ENCODE measurements at places on chromosomes 2 and 18.

DNA sequence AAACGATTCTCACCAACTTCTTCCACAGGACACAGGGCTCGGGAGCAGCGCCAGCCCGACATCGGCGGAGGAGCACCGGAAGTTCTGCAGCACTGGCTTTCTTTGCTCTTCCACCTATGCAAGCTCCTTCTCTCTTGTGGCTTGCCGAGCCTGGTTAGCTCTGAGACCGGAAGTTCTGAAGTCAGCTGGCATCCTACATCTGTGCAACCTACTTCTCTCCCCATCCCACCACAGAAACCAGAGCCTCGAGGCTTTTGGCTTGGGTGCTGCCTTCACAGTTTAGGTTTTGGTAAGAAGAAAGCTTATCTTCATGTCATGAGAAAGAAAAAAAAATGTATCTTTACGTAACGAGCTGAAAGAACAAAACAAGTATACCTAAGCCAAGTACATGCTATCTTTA lies 111.7 kb downstream of the ANKRD44 start:
- peak; percentile 99 for DNase-seq

- peak; percentile 18 for DNase-seq
Measured at GRCh38 chr2:36469710-36470109, 114.1 kb downstream of the CRIM1 start.

DNA sequence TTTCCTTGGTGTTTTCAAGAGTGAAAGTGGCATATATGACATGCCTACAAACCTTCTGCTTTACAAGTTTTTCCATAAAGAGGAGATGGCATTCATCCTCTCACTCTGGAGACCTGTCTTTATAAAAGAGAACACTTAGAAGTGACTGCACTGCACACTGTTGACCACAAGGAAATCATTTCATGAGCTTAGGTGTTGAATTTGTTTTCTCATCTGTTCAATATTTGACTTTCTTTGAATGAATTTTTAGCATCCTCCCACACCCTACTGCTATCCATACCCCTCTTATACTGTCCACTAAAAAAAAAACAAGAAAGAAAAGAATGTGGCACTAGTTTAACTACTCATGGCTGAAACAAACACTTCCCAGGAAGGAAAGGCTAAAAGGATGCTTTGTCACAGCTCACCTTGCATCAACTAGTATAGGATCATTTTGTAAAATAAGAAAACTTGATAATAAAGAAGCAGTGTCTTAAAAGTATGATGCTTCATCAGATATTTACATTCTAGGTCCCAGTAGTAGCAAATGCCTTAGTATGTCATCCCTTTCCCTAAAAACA lies 83.0 kb downstream of the ACVR1 start:
- DNase-seq: no peak

DNA sequence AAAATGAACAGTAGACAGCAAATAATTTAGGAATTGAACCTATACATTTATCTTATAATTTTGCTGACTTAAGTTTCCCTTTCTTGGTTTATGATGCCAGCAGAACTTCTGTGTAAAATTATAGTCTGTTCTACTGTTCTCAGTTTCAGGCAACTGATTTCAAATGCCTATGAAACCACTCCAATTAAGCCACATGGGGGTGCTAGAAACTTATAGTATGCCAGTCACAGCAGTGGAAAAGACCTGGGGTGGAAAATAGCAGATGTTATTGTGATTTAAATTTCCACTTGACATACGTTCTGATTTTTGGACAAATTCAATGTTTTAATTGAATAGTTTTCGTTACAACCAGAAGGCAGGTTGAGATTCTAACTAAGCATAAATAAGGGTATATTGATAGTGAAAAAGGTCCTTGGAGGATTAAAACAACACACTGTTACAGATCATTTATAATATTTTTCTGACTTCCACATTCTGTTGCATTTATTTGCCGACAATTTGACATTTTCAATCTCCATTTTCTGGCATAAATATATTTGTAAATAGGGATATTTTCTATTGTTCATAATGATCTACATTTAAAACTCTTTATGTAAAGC lies 61.4 kb downstream of the CPS1 start:
- peak; percentile 53 for DNase-seq

- DNase-seq: no peak
Measured at GRCh38 chr2:108936076-108936864, 52.8 kb downstream of the EDAR start.

DNA sequence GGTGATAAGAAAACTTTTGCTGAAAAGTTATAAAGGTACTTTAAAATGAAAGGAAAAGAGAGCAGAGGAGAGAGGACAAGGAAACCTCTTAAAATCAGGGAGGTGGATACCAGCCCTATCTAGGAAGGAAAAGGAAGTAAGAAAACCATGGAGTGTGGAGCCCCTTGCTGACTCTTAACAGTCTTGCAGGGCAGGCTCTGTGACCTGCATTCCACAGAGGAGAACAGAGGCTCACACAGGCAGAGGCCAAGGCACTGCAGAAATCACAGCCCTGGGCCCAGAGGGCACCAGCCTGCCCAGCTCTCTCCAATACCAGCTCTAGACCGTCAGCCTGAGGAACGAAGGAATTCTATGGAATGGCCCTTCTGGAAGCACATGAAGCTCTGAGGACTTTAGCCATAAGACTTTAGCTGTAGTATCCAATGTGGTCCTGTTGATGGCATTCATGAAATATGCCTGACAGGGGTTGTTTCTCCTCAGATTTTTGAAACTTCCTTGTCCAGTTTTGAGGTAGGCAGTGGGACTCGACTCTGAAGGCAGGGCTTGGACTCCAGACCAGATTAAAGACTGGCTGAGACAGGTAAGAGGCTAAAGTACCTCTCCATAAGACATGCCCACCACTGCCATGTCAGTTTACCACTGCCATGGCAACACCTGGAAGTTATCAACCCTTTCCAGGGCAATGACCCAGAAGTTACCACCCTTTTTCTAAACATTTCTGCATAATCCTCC lies 216.3 kb downstream of the ANAPC1 start:
- peak; percentile 67 for DNase-seq

DNA sequence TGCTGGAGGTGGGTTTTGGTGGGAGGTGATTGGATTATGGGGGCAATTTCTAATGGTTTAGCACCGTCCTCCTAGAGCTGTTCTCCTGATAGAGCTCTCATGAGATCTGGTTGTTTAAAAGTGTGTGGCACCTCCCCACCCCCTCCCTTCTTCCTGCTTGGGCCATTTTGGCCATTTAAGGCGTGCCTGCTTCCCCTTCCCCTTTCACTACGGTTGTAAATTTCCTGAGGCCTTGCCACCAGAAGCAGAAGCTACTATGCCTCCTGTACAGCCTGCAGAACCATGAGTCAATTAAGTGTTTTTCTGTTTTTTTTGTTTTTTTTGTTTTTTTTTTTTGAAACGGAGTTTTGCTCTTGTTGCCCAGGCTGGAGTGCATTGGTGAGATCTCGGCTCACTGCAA lies 335.7 kb upstream of the HS6ST1 start:
- peak; percentile 94 for DNase-seq

GRCh38 chr2:158734442-158734841 lies 60.7 kb upstream of the DAPL1 start:
- DNase-seq: no peak

DNA sequence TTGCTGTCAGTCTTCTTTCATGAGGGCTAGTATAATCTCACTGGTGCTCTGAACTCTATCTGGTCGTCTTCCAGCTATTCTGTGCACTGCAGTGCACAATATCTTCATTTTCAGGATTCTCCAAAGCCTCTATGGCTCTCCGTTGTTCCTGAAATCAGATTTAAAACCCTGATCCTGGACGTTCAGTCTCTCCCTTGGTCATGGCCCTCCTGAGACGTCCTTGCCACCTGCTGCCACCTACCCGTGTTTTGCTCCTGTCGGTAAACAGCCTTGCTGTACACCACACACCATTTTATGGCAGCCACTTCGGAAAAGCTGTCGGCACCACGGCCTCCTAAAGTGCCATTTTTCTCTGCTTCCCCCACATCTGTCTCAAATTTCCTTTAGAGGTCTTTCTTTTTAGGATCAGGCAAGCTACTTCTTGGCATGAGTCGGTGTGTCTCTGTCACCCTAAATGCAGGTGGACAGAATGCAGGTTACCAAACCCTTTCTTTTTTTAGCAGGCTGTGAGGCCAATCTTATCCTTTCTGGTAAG lies 170.0 kb downstream of the HRH4 start:
- DNase-seq: no peak

GRCh38 chr18:45136381-45137086 lies 455.8 kb downstream of the SETBP1 start:
- DNase-seq: no peak

- no peak for DNase-seq
Measured at GRCh38 chr2:60296219-60296955, 257.1 kb downstream of the BCL11A start.

- peak; percentile 46 for DNase-seq
Measured at GRCh38 chr2:111015283-111015995, 105.3 kb upstream of the BCL2L11 start.

DNA sequence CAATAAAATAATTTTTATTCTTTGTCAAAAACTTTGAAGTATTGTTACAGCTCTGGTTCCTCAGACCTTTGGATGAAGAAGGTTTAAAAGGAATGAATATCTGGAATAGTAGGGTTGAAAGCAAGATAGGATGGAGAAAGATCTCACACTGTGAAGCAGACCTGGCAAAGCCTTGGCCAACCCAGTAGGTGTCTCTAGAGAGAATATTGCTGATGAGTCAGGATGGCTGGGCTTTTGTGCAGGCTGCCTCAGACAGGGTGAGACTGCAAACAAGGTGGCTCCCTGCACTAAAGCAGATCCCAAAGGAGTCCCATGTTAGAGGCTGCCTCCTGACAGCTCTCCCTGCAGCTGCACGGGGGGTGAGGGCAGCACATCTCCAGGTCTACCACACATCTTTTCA lies 226.0 kb upstream of the ITGA4 start:
- peak; percentile 34 for DNase-seq

GRCh38 chr2:199833525-199833924 lies 17.5 kb downstream of the FTCDNL1 start:
- DNase-seq: no peak

DNA sequence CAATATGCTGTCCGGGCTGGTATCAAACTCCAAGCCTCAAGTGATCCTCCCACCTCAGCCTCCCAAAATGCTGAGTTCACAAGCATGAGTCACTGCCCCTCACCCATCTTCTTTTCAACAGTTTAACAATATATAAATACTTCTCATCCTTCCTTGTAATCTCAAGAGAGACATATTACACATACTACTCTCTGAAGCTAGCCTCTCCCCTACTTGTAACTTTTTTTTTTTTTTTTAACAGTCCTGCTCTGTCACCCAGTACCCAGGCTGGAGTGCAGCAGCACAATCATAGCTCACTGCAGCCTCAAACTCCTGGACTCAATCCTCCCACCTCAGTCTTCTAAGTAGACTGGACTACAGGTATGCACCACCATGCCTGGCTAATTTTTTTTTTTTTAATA lies 5.7 kb downstream of the GFPT1 start:
- peak; percentile 87 for DNase-seq

- DNase-seq: no peak
Measured at GRCh38 chr18:60082790-60083189, 183.0 kb downstream of the PMAIP1 start.
